ENCODE measurements at places on chromosomes 6 and 20.

GRCh38 chr6:42009844-42010184 lies 40.5 kb upstream of the TAF8 start:
- DNase-seq = no peak

DNA sequence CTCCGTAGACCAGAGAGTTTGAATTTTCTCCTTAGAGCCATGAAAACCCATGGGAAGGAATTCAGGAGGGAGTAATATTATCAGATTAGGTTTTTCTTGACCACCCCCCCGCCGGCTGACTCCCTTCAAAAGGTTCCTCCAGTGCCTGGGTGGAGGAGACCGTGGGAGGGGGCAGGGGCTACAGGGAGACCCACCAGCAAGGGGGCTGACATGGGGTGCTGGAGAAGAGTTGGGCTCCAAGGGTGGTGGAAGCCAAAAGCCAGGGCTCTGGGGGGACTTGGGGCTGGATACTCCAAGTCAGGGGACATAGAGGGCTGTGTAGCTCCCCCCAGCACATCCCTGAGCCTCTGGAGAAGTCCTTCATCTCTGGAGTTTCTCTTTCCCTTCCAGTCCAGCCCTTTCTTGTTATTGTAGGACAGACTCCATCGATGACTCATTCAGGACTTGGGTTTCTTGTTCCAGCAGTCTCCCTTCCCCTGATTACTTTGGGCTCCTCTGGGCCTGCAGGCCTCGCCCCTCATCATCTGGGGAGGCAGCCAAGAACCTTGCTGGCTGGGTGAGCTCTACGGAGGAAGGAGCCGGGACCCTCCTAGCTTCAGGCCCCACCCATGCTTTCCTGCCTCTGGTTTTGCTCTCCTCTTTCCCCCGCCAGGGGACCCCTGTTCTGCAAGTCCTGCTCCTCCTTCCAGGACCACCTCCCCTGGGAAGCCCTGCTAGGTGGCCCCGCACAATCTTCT lies 10.5 kb upstream of the KIAA1755 start:
- no peak for DNase-seq

DNA sequence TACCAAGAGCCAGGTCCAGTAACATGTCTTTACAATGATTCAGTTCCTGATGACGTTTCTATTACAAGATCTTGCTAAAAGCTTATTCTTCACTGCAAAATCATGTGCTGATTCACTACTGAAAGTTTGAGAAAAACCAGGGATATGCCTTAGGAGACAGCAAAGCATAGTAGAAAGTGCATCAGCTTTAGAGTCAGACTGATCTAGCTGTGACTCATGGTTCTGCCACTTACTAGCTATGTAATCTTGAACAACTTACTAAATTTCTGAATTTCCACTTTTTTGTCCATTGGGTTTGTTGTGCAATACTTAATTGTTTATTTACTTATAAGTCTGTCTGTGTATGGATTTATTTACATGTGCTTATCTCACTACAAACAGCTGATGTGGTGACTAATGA lies 198.5 kb upstream of the RSPO3 start:
- DNase-seq = no peak

- no peak for DNase-seq
These were observed 4.1 kb downstream of the AARS2 start for GRCh38 chr6:44309092-44309491.

DNA sequence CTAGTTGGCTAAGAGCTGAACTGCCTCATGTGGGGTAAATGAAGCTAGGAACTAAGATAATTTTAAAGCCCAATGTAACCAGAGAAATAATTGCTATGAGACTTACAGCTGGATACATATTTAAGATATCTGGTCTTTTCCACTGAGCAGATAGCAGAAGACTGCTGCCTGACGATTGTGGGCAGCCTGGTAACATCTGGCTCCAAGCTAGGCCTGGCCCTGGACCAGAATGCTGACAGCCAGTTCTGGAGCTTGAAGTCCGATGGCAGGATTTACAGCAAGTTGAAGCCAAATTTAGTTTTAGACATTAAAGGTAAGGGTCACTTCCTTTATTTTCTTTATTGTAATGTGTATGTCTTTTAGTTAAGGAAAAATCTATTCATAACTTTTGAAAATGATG lies 65.7 kb downstream of the RTN4IP1 start:
- no peak for DNase-seq

- no peak for DNase-seq
These were observed 69.8 kb upstream of the PHACTR2 start for GRCh38 chr6:143607974-143608373.
